Lung microvascular endothelial cell (primary cell): ENCODE measurements at places on chromosomes 7 and 10. TPM values are rescaled to one million over a fixed set of nuclear protein-coding genes. Genes with fewer than 3 reads are reported as not detected.

GRCh38 chr7:132495936-132496335 lies 80.3 kb downstream of the PLXNA4 start:
- no peak for DNase-seq

DNA sequence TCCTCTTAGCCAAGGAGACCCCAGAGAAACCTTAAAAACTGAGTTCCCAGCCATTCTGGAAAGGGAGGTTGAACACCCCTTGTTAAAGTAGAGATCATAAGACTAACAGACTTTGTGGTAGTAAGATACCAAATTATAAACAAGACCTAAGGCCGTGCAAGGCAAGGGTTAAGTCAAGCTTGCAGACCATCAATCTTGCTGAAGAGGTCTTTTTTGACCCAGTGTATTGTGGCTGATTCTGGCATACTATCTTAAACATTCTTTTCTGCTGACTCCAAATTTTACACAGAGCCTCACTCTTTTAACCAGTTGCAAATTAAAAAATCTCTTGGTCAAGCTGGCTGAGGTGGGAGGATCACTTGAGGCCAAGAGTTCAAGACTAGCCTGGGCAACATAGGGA lies 1.2 kb upstream of the TBRG4 start:
- DNase-seq: no peak

EPHB6 gene
- under 0.01 TPM in 2 replicates for total RNA-seq

DNA sequence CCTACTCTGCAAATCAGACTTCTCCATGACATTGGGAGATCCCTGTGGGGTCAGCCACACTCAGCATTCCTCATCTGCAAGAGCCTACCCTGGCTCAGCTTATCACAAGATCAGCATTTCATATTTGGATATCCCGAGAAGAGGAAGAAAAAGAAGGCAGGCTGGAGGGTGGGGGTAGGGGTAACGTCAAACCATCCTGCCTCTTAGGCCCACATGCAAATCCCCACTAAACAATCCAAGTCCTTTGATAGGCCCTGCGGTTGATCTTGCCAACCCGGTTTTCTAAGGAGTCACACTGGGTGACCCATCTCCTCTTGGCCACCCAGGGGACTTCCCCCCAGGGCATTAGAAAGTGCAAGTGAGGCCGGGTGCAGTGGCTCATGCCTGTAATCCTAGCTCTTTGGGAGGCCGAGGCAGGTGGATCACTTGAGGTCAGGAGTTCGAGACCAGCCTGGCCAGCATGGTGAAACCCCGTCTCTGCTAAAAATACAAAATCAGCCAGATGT lies 128.0 kb upstream of the CALN1 start:
- DNase-seq: no peak

DNA sequence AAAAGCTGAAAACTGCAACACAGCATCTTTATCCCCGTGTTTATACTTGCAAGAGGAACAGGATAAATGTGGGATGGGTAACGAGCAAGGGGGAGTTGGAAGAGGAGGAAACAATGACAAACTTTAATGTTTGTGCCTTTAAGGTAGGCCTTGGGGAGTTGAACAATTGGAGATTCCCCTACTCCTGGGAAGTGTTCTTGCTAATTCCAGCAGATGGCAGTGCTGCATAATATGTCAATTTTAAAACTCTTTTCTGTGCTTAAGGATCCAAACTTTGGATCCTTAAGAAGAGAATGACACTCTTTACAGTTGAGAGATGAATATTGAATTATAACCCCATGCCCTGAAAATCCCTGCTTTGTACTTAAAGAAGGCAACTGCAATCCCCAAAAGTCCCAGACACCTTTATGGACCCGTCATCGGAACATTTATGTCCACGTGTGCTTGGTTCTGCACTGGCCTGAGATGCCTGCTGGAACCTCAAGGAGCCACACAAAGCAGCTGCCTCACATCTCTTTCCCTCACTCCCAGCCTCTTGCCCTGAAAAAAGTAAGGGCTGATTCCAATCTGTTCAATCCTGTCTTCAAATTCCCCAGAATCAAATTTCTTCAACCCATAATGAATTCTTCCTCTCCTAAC lies 12.0 kb downstream of the IFIT5 start:
- peak; percentile 70 for DNase-seq

DNA sequence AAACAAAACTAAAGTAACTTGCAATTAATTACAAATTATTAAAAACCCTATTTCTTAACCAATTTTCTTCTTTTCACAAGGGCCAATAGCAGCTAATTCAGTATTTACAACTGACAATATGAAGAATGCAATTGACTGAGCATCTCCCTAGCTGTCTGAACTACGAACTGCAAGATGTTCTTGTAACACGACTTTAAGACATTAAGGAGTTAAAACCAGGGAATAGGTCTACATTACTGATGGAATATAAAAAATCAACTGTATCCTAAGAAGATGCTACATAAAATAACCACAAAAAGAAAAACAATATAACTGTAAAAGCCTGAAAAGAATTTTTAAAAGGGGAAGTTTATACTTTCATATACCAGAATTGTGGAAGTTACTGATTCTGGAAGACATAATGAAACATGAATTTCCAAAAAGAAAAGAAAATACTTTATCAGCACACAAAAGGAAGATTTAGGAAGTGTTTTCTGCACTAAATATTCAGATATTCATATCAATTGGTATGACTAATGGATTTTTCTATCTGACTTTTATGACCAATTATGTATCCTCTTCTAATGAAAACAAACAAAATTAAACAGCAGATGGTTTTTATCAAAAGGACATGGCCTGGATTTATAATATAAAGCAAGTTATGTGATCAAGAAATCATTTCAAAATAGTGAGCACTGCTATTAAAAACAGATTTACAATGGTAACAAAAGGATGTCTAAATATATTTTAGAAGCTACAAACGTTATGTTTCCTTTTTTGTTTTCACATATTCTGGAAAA lies 1.6 kb downstream of the GPR22 start:
- no peak for DNase-seq

DNA sequence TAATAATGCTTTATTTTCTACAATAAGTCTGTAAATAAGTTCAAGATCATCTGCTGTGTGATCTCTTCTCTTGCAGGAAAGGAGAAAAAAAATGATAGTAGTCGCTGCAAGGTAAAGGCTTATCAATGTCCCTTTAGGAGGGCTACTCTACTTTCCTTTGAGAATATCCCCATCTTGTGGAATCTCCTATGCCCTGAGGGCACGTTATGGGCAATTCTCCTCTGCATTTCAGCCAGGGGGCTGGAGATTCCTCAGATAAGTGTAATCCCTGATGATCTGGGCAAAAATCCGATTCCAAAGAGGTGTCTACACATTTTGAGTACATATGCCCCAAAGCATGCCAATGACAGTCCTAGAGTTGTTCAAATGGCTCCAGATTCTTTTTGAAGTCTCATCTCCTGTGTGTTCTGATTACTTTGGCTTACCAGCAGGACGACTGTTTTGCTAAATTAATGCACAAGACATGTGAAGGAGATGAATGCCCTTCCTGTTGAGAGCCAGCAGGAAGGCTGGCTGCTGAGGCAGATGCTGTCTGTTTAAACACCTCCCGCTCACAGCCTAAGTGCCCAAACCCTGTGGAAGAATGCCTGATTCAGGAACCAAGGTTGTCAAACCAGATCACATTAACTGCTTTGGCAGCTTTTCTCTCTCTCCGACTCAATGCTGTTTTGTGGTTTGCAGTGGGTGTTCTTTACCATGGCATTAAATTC lies 171.2 kb upstream of the COL1A2 start:
- DNase-seq: peak; percentile 79

- no peak for DNase-seq
Measured at GRCh38 chr10:78436222-78436573, 402.5 kb downstream of the RPS24 start.

DNA sequence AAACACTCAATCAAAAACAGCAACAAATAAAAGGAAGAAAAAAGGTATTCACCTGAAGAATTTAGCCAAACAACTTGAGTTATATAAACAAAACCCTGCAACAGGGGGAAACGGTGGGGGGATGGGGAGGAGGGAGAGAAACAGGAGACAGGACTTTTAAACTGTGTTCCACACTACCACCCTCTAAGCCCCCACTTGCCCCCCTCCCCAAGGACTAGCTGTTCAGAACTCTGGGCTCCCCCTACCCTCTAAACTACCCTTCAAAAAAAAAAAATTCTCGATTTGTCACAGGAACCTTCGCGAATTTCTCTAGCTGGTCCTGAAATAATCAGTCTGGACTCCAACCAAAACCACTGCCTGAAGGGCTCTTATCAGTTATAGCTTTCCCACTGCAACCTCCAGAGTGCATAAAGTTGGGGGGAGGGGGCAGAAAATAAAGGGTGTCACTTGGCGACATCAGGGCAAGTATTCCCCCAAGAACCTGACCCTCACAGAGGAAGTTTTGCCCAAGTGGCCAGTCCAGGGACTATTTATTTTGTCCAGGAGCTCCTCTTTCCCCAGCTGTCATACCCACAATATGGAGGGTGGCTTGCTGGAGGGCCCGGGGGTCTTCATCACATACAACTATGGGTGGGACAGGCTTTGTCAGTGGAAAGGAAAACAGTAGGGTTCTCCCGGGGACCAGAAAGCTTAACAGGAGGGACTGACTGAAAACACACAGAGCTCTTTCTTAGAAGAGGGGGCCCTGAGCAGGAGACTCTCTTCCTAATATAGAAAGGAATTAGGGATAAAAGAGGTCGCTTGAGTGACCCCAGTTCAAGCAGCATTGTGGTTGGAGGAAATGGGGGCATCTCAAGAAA lies 1.3 kb downstream of the UBE2H start:
- peak; percentile 59 for DNase-seq

TAF3 gene
- 0.87 and 1.4 TPM in 2 replicates for total RNA-seq

ARMH3 gene
- total RNA-seq: 4.1 and 4.8 TPM in 2 replicates

GRCh38 chr7:25789701-25790640 lies 362.0 kb upstream of the NFE2L3 start:
- DNase-seq: no peak

DNA sequence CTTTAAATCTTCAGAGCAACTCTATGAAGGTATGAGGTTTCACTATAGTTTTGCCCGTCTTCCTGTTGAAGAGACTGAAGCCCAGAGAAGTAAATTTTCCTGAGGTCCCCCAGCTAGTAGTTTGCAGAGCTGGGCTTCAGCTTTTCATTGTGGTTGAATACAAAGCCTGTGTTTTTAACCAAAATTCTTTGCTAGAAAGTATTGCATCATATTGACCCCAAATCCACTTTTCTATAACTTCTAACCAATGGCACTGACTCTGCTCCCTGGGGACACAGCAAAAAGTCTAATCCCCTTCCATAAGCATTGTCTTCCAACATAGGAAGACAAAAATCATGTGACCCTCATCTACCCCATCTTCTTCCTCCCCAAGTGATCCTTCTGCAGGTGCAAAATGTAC lies 93.0 kb downstream of the KCNMA1 start:
- no peak for DNase-seq

CTTNBP2 gene
- not detected in 2 replicates for total RNA-seq

XRCC2 gene
- total RNA-seq: 1.2 and 1.7 TPM in 2 replicates

GRCh38 chr7:30743371-30744074 lies 8.4 kb upstream of the INMT start:
- no peak for DNase-seq

GRCh38 chr7:72309476-72309875 lies 102.7 kb downstream of the CALN1 start:
- DNase-seq: no peak

SPDYE6 gene
- total RNA-seq: not detected in 2 replicates

DNA sequence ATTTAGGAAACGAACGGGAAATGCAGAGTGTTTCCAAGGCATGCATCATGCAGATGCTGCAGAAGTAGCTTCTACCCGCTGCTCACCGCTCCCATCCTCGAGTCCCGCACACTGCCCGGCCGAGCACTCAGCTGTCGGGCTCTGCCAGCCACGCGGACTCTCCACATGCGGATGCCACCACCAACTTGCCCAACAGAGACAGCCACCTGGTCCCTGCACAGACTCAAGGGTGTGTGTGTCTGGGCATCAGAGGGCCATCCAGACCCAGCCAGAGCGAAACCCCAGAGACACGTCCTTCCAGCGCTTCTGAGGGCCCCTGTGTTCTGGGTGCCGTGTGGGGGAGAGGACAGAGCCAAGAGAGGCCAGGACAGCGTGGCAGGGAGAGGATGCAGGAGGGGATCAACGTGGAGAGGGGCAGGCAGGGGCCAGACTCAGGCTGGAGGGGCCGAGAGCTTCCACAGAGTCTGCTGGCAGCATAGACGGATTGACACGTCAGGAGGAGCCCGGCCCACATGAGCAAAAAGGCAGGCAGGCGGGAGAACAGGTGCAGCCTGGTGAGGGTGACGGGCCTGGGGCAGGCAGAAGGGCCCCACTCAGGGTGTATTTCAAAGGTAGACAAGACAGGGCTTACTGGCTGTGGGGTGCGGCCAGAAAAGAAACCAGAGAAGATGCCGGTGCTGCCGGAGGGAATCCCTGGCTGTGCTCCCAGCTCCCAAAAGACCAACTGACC lies 18.3 kb downstream of the GPER1 start:
- DNase-seq: no peak

GRCh38 chr7:110204527-110204926 lies 886.4 kb upstream of the LRRN3 start:
- DNase-seq: no peak

- no peak for DNase-seq
Measured at GRCh38 chr10:125023255-125023654, 81.3 kb downstream of the ZRANB1 start.

LLCFC1 gene
- total RNA-seq: not detected in 2 replicates

PPP1R9A gene
- 5.0 and 9.9 TPM in 2 replicates for total RNA-seq

- no peak for DNase-seq
Measured at GRCh38 chr10:127411062-127411461, 138.0 kb upstream of the NPS start.

GATA3 gene
- under 0.01 TPM in 2 replicates for total RNA-seq

DNA sequence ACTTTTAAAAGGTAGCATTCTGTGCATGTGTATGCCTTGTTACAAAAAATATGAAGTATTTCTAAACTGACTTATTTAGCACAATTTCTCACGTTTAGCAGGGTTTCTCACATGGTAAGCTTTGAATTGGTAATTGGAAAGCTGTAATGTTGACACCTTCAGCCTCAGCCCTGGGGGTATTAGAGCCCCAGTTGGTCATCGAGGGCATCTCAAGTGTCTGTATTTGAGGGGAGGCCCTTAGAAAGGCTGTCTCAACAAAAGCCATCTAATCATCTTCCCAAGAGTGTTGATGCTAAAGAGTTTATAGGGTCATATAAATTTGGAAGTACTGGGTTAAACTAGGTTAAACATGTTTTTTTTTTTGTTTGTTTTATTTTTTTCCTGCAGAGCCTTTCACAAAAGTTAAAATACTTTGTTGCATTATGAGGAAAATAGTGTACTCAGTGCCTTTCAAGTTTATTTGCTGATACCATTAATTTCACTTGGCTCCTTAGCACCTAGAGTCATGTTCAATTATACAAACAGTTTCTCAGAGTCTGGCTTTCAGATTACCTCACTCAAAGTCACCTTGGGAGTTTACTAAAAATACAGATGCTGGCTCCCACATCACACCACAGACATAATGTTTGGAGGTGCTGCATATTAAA lies 134.0 kb downstream of the CD36 start:
- no peak for DNase-seq

- no peak for DNase-seq
Measured at GRCh38 chr10:121157998-121158397, 306.8 kb downstream of the WDR11 start.

GRCh38 chr7:155205368-155206317 lies 92.0 kb upstream of the INSIG1 start:
- DNase-seq: peak; percentile 99

STEAP1B gene
- total RNA-seq: 2.2 and 8.1 TPM in 2 replicates
